ENCODE measurements at places on chromosomes 2 and 18. TPM values are rescaled to one million over a fixed set of nuclear protein-coding genes. Genes with fewer than 3 reads are reported as not detected.

CHRND gene
- total RNA-seq = not detected

ATG9A gene
- total RNA-seq = 51.4 TPM

LCT gene
- total RNA-seq = 0.29 TPM

LYPD1 gene
- not detected for total RNA-seq

CCDC74B gene
- total RNA-seq = 2.2 TPM

MBOAT2 gene
- 3.5 TPM for total RNA-seq

DUSP19 gene
- total RNA-seq = 2.8 TPM

TMEM169 gene
- total RNA-seq = 1.6 TPM

GALNT3 gene
- 13.1 TPM for total RNA-seq

SRBD1 gene
- total RNA-seq = 19.0 TPM

GPR45 gene
- not detected for total RNA-seq

- DNase-seq = no peak
Observed at GRCh38 chr18:23838801-23839366, 149.6 kb downstream of the LAMA3 start.

GRCh38 chr2:215973954-215974699 is 39.2 kb downstream of the MREG start:
- DNase-seq = no peak

DNA sequence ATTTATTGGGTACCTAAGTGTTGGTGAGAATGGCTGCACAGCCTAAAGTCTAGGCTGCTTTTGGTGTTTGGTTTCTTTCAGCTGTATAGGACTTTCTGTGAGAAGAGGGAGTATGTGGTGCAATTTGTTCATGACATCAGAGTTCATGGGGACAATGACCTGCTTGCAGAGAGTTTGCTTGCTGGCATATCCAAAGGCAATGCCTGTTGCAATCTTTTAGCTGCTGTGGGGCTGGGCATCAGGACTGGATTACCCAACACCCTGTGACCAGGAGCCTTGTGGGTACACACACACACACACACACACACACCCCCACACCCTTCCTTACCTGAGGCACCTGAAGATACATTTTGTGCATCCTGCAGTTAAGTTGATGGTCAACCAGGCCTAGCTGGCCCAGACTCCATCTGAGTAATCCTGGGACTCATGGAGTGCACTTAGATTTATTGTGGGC is 68.4 kb downstream of the LIPG start:
- no peak for DNase-seq

GRCh38 chr2:42474765-42475454 is 18.9 kb downstream of the KCNG3 start:
- DNase-seq = no peak

DNA sequence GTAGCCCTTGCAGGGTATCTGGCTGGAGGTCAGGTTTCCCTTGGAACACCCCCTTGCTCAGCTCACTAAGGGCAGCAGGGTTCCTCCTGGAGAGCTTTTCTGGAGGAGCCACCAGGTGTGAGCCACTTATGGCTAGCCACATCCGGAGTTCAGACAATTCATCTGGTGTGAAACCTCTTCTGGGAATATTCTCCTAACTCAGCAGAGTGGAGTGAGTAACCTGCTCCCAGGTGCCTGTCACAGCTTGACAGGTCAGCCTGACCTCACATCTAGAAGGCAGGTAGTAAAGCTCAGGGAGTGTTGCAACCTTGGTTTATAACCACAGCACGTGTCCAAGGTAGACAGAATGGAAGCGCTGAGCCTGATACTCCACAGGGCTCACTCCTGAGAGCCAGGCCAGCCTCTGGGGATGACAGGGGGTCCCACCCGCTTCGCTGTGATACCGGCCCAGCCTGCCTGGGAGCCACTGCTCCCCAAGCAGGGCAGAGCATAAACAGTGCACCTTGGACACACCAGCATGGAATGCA is 62.6 kb upstream of the TGFA start:
- DNase-seq = no peak

- no peak for DNase-seq
Observed at GRCh38 chr2:208228476-208228875, 26.4 kb downstream of the IDH1 start.

- no peak for DNase-seq
Observed at GRCh38 chr2:211846714-211847113, 691.9 kb downstream of the ERBB4 start.

DNA sequence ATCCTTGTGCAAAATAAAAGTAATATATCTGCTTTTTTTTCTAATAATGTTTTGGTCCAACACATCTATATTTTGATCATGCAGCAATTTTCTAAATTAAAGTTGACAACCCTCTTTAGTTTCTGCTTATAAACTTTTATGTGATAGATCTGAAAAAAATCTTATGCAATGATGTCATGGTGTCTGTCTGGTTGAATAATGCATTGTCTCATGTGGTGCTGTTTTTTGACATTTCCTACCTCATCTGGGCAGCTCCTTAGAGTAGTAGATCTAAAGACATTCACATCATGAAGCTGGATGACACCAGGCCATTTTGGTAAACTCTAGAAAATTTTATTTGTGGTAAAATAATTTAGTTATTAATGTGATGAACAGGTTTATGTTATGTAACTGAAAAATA is 106.8 kb upstream of the FN1 start:
- DNase-seq = no peak

- no peak for DNase-seq
Observed at GRCh38 chr2:69344305-69344704, 42.7 kb downstream of the GFPT1 start.

GRCh38 chr2:146893500-146894041 is 951.3 kb upstream of the ACVR2A start:
- DNase-seq = no peak

DNA sequence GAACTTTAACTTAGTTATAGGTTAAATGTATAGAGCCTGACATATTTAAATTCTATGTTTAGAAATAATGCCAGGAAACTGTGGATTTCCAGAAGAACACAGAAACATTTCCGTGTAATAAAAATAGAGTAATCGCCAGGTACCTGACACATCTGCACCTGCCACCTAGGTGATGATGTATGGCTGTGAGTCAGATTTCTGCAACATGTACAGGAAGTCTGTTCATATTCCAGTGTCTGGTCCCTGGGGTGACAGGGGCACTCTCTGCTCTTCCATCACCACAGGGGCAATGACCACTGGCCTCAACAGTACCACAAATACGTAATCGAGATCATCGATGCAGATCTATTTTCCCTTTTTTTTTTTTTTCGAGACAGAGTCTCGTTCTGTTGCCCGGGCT is 101.1 kb upstream of the LPIN2 start:
- DNase-seq = no peak

DNA sequence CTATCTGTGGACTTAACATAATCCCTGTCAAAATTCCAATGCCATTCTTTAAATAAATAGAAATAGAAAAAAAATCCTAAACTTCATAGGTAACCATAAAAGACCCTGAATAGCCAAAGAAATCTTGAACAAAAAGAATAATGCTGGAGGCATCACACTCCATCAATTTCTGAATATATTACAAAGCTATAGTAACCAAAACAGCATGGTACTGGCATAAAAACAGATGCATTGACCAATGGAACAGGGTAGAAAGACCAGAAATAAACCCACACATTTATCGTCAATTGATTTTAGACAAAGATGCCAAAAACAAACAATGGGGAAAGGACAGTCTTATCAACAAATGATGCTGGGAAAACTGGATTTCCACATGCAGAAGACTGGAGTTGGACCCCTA is 205.7 kb downstream of the VAPA start:
- DNase-seq = no peak

DNA sequence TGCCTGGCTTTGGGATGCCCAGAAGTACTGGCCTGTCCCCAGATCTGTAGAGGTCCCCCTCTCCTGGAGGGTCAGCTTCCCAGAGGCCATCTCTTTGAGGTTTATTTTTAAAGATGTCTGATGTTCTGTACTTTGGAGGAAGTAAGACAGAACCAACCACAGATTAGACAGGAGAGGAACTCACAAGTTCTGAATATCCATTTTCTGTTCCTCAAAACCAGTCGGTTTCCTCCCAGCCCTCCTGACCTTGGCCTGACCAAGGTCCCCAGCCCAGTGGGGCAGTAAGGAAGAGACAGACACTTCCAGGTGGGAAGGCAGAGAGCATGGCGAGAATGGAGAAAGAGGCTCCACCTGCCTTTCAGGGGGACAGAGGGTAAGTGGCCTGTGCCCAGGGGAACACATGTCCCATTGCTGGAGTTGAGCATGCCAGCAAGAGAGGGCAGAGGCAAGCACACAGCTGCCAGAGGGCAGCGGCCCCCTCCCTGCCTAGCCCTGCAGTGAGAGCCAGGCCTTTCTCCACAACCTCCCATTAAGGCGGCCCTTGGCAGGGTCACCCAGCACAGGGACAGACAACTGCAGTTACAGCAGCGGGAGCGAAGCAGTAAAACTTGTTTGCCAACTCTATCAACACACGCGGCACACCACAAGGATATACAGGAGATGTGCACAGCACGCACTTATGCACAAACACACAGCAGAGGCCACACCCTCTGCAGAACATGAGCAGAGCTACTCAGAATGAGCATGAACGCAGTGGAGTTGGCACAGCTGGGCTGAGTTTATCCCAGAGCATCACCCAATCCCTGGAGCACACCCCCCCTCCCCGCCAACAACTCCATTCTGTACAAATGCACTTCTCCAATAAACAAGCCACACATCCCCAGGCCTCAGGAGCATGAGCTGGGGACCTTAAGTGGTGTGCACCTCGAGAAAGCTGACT is 18.5 kb upstream of the SEMA4C start:
- DNase-seq = no peak

DNA sequence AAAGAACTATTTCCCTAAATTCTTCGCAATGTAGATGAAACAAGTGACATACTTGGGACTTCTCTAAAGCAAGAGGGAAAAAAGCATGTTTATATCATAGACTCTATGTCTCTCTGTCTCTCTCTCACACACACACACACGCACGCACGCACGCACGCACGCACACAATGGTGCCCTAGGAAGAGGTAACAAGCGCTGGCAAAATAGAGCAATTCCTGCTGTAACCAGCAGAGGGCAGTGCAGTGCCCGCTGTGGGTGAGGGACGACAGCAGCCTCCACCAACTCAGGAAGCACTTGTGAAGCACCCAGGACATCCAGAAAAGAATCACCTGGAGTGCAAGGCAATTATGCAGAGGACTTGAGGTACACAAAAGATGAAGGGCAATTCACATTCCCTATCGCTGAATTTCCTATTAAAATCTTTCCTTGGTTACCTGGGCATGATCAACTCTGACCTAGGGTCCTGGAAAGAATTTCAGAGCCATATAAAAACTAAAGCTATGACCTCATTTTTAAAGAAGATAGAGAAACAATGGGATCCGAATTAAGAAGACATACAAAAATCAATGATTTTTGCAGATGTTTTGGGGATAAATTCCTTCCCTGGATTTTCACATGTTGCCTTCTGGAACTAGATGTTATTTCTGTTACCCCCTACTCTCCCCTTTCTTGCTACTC is 166.4 kb downstream of the PDE11A start:
- peak; percentile 66 for DNase-seq

DNA sequence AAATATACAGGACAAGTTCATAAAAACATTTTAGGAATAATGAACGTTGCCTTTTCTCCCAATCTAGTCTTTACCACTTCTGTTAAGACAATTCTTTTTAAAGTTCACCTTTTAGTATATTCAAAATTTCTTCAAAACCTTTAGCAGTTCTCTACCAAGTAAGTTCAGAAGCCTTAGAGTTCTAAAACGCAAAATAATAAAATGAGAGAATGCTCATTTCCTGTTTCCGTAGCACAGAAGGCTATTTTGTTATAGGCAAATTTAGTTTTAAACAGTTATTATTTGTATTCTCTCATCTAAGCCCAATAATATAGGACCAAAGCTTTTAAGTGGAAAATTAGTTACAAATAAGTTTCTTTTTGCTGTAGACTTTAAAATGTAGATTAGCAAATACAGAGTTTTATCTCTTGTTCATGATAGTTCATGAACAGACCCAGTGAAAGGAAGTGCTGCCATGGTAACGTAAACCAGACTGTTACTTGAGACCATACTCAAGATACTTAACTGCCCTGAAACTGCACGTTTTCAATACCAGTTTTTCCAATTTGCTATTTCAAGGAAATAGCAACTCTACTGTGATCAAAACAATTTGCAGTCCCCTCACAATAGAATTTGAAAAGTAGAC is 173.1 kb upstream of the STON1 start:
- peak; percentile 15 for DNase-seq

- no peak for DNase-seq
Observed at GRCh38 chr2:188381614-188382013, 89.9 kb downstream of the GULP1 start.

GRCh38 chr2:101395545-101396315 is 8.4 kb upstream of the CREG2 start:
- no peak for DNase-seq

- DNase-seq = no peak
Observed at GRCh38 chr2:15894481-15895144, 45.7 kb upstream of the MYCN start.

GRCh38 chr2:173523497-173523896 is 168.8 kb downstream of the CDCA7 start:
- DNase-seq = no peak

DNA sequence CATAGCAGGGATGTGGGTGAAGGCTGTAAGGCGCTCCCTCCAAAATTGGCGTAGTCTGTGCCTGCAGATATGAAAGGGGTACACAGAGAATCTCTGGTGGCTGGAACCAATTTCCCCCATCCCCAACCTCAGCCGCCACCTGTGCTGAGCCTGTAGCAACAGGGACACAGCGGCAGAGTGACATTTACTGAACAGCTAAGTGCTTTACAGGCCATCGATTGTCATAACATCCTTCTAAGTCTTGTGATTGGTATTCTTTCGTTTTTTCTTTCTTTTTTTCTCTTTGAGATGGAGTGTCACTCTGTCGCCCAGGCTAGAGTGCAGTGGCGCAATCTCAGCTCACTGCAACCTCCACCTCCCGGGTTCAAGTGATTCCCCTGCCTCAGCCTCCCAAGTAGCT is 12.2 kb upstream of the EFHD1 start:
- DNase-seq = no peak

DNA sequence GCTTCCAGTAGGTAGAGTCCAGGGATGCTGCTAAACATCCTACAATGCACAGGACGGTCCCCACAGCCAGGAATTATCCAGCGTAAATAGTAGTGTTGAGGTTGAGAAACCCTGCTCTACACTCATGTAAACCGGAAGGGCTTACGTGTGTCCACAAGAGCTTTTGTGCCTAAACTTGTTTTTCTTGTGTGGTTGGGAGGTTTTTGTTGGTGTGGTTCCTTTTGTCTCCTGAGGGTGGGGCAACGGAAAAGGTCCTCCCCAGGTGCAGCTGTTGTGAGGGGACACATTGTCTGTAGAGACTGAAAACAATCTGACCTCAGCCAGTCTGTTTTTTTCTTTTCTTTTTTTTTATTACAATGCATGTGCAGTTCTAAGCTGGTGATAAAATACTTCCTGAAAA is 72.7 kb upstream of the MGAT5 start:
- peak; percentile 31 for DNase-seq

DNA sequence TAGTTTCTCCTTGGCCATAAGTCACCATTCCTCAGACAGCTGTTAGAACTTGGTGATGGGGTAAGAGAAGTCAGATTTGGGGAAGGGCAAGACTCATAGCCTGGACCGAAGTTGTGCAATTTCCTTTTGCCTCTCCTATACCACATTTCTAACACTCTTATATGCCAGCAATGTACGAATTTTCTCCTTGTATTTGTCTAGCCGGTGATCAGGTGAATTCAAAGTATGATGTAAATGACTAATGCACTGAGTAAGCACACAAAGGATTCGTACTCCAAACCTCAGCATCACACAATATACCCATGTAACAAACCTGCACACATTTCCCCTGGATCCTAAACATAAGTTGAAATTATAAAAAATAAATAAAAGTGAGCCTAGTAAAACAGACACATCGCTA is 1143.5 kb upstream of the CELF4 start:
- no peak for DNase-seq

- no peak for DNase-seq
Observed at GRCh38 chr2:175156534-175156933, 11.5 kb downstream of the ATF2 start.
